ENCODE measurements at places on chromosomes 3 and 15.
A peak's percentile ranks its signal among the peaks of the same experiment; 100 is the strongest.

DNA sequence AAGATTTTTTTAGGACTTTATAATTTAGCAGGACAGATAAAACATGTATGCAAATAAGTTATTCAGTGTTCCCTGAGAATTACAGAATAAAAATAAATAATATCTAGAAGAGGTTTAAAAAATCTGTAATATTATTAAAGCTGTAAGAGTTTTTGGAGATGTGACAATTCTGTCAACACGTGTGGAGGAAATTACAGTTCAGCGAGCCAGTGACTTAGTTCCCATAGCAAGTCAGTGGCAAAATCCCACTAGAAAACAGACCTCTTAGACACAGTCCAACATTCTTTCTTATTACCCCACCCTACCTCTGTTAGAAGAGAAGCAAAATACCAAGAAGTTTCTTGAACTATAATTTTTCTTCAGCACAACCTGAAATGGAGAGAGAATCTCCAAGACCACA is 16.2 kb upstream of the DENND6A start:
- no peak for DNase-seq

- no peak for DNase-seq
Observed at GRCh38 chr15:65981837-65982626, 112.7 kb downstream of the RAB11A start.

- DNase-seq, result peak; percentile 97
Observed at GRCh38 chr3:24365168-24365567, 129.5 kb downstream of the THRB start.

DNA sequence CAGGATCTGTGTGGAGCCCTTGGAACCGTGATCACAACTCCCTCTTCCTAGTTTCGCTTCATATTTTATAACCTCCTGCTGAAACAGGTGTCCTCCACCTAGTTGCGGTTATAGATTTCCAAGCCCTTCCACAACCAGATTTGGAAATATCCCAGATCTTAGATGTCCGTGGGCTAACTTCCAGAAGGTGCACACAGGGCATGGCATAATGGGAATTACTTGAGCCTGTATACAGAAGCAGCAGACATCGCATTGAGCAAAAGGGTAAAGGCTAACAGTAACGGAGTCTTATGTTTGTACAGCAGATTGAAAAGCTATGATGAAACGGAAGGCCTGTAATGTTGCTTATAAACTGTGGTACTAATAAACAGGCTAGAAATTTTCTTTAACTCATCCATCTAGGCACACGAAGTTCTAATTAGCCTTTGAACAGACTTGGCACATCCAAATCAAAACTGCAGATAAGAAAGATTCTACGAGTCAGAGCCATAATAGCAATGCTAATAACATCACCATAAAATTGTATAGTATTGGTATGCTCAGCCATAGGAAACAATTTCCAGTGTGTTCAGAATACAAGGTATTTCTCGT is 1.2 kb upstream of the USF3 start:
- no peak for DNase-seq
